ENCODE measurements at places on chromosomes 1 and 21.
A peak's percentile ranks its signal among the peaks of the same experiment; 100 is the strongest.

DNA sequence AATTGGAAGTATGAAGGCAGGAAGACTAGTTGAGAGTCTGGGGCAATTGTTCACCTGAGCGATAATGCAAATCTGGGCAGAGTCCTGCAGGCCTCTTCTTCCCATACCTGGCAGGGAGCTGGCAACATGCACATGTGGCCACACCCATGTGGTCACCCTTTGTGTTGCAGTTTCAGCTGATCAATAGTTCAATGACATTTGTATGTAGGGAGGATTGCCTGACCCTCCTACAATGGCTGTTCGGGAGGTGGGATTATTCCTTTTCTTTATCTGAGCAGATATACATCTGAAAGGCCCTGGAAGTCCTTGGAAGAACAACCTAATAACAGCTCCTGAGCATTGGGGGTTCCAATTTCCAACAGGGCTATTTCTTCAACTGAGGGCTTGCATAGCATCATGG is 15.2 kb upstream of the TRIM45 start:
- DNase-seq: no peak

DNA sequence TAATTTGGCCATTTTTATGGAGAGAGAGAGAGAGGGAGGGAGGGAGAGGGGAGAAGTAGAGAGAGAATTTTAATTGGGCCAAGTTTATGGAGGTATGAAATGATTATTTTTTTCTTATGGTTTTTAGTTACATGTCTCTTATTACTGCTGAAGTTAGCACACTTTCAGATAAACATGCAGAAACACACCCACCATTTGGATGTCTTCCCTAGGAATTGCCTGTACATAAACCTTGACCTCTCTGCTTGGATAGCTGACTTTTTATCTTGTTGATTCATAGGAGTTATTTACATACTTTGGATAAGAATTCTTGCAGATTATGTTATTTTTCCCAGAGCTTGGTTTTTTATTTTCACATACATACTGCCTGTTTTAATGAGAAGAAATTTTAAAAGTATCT is 310.2 kb upstream of the ADAMTS5 start:
- no peak for DNase-seq

DNA sequence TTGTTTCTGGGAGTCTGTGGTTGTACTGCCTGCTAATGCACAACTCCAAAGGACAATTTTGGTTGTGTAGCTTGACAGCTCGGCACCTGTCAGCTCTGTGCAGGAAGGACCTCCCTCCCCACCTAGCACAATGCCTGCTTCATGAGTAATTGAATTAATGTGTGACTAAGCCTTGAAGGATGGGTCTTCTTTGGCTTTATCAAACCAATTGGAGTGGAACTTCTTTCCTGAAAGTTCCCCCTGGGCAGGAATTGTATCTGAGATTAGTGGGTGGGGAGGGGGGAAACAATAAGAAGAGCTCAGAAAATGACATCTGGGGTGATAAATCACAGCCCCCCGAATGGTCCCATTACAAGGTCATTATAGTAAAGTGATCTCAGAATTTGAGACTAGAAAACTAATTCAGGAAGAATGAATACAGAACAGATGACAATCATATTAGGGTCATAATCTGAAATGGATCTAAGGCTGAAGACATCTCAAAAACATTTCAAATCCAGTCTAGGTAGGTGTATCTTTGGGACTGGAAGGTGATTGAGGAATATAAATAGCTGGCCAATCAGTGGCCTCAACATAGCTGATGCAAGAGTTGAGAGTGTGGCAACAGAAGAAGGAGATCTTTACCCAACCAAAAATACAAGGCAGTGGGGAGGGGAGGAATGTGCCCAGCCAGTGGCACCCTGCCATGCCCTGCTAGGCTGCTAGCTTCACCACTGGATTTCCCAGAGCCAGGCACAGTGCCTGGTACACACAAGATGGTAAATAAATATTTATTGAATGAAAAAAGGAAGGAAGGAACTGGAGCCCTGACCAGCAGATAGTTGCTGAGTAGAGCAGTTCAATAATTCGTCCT is 10.1 kb upstream of the SESN2 start:
- DNase-seq: peak; percentile 87

- DNase-seq: no peak
Observed at GRCh38 chr1:175539986-175540385, 203.4 kb downstream of the TNR start.

- no peak for DNase-seq
Observed at GRCh38 chr1:95650631-95651030, 416.6 kb downstream of the RWDD3 start.

DNA sequence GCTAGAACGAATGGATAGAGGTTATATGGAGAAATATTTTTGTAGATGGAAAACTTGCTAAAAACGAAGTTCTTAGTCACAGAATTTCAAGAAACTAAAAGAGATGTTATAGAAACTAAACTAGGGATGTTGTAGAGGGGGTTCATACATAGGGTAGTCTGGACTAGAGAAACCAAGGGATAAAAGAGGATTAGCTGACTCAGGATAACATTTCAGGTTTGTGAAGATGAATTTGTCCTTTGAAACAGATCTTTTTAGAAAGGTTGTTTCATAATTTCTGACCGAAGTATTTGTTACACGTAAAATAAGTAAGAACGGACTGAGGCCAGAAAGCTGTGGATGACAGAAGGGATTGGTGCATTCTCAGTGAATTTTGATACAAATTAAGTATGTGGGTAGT is 13.6 kb downstream of the YTHDF2 start:
- DNase-seq: no peak

GRCh38 chr1:87826681-87827251 is 498.1 kb downstream of the LMO4 start:
- DNase-seq: peak; percentile 90

DNA sequence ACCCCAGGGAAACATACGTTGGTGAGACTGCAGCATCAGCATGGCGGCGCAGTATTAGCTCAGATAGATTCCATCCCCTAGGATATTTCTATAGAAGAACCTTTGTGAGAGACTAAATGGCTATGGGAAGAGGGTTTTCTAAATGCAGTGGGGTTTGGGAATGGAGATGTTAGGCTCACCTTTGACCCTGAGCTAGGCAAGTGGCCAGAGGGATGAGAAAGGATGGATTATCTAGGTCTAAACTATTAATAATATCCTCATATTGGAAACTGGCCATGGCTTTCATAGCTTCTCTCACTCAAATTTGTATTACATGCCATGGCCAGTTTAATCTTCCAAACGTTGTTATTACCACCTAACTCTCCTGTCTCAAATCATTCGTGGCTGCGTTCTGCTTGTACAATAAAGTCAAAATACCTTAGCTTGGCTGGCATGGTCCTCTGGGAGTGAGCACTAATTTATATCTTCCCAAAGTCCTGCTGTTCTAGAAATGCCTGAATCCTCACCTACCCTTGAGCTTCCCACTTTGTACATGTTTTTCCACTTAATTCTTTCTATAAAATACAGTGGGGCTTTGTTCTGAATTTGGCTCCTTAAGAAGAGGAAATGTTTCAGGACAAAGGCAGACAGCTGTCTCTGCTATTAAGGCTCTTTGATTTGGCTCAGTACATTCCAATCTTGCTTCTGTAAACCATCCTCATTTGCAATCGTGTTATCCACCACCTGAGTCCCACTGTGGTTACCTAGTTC is 31.0 kb upstream of the COG2 start:
- DNase-seq: no peak

GRCh38 chr1:43015269-43015668 is 56.6 kb upstream of the SLC2A1 start:
- no peak for DNase-seq

DNA sequence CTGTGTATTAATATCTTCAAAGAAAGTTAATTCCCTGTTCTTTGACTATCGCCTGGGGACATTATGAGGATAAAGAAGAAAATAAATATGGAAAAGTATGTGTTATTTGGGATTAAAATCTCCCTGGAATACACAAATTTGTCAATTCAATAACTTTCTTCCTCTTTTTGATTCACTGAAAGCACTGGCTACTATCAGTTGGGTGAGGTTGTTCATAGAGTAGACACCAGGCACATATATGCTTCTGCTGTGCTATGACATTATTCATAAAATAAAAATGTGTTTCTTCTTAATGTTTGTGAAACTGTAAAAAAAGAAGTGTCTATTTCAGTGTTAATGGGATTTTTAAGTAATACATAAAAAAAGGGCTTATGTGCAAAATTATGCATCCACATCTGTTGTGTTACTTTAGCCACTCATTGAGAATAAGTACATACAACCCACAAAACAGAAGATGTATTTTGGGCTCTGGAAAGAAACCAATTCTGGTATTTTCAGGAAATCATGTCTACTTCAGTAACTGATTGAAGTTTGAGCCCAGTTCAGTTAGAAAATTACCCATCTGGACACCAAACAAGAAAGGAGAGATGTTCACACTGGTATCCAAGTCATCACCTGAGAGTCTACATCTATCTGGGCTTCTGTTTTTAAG is 169.4 kb downstream of the GABPA start:
- no peak for DNase-seq

GRCh38 chr1:1360506-1361169 is 2.3 kb upstream of the MXRA8 start:
- peak; percentile 92 for DNase-seq

DNA sequence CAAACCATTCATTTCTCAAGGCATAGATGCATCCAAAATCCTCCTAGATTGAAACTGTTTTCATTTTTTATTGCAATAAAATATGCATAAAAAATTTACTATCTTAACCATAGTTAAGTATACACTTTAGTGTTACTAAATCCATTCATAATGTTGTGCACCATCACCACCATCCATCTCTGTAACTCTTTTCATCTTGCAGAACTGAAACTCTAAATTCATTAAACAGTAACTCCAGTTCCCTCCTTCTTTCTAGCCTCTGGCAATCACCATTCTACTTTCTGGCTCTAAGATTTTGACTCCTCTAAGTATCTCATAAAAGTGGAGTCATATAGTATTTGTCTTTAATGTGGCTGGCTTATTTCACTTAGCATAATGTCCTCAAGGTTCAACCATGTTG is 236.8 kb downstream of the SMYD3 start:
- no peak for DNase-seq

GRCh38 chr1:42081475-42081874 is 71.7 kb upstream of the GUCA2B start:
- no peak for DNase-seq

GRCh38 chr1:235766794-235767285 is 99.9 kb downstream of the LYST start:
- no peak for DNase-seq

DNA sequence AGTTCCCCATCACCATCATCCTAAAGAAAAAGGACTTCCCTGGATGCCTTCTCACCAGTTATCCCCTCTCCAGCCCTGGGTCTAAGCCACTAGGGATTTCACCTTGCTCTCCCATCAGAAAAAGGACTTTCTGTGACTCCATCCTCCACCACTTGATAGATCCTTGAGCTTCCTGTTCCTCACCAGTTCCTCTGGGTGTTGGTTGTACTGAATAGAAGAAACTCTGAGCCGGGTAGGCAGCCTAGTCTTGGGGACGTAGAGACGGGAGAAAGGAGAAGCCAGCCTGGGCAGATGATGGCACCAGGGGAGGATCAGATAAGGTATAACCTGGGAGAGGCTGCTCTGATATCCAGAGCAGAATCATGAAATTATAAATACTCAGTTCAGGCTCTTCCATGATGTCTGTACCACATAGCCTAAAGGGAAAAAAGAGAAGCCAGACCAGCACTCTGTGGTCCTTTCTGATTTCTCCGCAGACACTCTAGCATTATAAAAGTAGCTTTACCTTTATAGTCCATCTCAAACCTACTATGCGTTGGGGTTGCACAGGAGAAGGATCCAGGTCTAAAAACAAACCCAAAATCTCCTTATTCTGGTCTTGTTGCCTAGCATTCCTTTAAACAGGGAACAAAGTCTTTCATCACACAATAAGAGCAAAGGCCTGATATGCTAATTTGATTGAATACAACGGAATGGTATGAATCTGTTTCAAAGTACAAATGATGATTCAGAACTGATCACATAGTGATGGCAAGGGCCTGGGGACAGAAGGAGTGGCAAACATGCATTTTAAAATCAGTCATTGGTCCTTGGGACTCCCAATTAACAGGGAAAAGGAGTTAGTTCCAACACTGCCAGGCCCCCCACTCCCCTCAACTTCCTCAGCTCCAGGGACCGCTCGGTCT is 1.2 kb upstream of the CD34 start:
- no peak for DNase-seq

- DNase-seq: no peak
Observed at GRCh38 chr1:202121006-202121405, 1.7 kb upstream of the GPR37L1 start.

DNA sequence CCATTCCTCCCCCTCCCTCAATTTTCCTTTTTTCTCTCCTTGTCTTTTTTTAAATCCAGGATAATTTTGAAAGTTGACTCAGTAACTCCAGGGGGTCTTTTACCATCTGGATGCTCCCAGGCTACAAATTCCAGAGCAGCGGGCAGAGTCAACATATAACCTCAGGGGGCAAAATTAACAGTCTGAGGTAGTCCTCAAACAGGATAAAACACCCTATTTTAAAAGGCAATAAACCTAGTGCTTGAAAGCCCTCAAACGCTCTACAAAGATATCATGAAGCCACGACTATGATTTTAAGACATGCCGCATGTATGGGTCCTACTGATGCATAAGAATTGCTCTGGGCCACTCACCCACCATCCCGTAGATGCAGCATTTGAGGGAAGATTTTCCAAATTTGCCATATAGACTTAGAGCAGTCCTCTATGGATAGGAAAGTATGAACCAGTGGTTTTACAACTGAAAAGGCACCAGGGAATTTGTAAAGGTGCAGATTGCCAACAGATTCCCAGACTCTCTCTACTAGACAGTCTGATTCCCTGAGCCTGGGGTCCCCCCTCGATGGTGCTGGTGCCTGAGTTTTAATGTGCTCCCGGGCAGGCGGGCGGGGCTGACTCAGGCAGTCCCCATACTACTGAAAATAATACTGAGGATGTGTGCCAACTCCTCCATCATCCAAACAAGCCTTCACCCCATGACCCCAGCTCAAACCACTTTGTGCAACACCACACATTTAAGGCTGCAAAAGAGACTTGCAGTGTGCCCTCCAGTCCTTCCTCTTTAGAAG is 37.2 kb downstream of the PTPN14 start:
- peak; percentile 42 for DNase-seq

DNA sequence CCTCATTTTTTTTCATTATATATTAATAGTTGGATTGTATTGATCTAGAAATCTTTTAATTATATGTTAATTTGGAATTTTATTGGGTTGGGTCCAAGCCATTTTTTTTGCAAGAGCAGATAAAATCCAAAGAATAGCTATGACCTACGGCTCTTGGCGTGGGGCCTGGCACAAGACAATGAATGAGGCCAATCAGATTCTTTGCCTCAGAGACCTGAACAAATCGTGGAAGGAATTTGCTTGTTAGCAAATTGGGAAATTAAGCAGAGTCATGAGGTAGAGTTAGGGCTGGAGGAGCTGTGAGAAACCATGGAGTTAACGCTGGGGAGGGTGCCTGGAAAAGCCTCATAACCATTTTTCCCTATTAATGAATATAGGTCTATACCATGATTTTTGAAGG is 40.1 kb downstream of the CAMSAP2 start:
- no peak for DNase-seq

GRCh38 chr1:52677076-52677806 is 20.9 kb downstream of the COA7 start:
- no peak for DNase-seq

- DNase-seq: peak; percentile 84
Observed at GRCh38 chr1:159015440-159015909, 5.8 kb downstream of the IFI16 start.
